Muscle of back (tissue), 13 donors: ENCODE measurements at places on chromosomes 1 and 21. TPM values are rescaled to one million over a fixed set of nuclear protein-coding genes. Genes with fewer than 3 reads are reported as not detected.

DNA sequence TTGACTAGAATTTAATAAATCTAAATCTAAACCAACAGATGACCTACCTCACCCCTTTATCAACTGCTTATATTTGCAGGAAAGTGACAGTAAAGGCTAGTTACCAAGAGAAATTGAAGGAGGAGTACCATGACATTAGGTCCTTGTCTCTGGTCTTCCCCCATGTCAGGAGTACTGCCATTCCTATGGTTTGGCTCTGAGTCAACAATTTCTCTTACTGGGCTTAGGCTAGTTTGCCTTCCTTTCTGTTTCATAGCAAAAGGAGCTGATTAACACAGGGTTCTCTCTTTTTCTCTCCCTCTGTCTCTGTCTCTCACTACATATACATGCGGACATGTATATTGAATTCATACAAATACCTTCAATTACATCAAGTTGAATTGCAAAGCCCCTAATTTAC lies 579.9 kb downstream of the DPYD start:
- DNase-seq = no peak

Gene SLC22A15
- polyA plus RNA-seq = 1.1 TPM

Gene AMIGO1
- polyA plus RNA-seq = 8.9 TPM

DNA sequence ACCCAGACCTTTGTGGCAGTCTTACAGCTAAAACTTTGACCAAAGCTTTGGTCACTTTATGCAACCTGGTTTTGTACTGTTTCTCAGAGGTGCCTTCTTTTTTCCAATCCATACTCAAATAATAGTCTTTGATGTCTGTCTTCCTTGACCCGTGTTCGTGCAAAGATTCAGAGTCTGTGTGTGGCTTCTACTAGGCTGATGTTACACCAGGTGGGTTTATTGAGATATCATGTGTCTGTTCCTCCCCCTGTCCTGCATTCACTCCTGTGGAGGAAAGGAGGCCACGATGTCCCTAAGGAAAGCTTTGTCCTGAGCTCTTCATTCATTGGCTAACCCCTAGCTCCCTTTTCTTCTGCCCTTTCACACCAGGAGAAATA lies 15.0 kb upstream of the IKBKE start:
- no peak for DNase-seq

DNA sequence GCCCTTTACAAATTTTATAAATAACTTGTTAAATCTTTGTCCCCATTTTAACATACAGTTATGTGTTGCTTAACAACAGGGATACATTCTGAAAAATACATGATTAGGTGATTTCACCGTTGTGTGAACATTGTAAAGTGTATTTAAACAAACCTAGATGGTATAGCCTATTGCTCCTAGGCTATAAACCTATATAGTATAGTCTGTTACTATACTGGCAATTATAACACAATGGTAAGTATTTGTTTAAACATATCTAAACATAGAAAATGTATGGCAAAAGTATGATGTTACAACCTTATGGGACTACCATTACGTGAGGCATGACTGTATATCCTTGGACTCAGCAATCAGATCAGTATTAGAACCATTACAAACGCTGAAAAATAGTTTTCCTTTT lies 36.6 kb downstream of the GATAD2B start:
- no peak for DNase-seq

- no peak for DNase-seq
Observed at GRCh38 chr1:47679826-47680225, 242.0 kb downstream of the FOXD2 start.

- DNase-seq = peak; percentile 44
Observed at GRCh38 chr1:230307213-230307612, 118.9 kb downstream of the PGBD5 start.

DNA sequence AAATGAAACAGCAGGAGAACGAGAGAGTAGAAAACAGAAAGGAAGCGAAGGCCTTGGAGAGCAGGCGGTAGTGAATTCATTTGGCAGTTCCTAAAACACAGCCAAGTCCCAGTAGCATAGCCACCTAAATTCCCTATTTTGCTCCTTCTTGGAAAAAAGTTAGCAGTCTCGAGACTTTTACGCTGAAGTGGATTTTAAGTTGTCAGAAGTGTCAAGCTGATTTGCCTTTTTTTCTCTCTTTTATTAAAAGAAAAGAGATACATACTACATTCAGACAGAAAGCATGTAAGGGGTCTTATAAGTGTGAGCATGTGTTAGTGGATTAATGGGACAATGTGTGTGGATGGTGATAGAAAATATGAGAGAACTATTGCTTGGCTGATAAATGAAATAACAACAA lies 19.2 kb downstream of the NFIA start:
- DNase-seq = no peak

GRCh38 chr1:183996040-183996384 lies 41.5 kb downstream of the COLGALT2 start:
- no peak for DNase-seq

Gene TLCD4
- polyA plus RNA-seq = 8.8 TPM

DNA sequence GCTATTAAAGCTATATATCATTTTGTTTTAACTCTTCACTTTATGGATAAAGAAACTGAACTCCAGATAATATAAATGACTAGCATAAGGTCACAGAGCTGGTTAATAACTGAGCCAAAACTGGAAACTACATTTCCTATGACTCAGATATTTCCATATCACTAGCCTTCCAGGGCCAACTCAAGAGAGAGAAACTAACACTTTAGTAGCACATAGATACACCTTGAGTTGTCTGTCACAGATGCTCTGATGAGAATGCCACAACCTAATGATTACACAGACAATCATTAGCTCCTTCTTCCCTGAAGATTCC lies 40.7 kb downstream of the NME7 start:
- DNase-seq = no peak

GRCh38 chr1:26127235-26128163 lies 15.9 kb downstream of the PDIK1L start:
- no peak for DNase-seq

Gene RHEX
- 1.2 TPM for polyA plus RNA-seq

DNA sequence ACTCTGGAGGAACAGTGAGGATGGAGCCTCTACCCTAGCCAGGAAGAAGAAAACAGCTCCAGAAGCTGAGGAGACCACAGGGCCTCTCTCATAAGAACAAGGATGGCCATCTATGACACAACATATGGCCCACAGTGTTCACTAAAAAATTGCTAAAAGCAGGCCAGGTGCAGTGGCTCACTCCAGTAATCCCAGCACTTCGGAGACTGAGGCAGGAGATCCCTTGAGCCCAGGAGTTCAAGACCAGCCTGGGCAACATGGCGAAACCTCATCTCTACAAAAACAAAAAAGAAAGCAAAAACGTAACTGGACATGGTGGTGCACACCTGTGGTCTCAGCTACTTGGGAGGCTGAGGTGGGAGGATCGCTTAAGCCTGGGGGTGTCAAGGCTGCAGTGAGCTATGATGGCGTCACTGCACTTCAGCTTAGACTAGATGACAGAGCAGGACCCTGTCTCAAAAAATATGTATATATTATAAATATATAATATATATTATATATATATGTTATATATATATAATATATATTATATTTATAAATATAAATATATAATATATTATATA lies 103.1 kb downstream of the TOMM20 start:
- no peak for DNase-seq

- DNase-seq = no peak
Observed at GRCh38 chr1:229665912-229666558, 40.0 kb downstream of the URB2 start.

DNA sequence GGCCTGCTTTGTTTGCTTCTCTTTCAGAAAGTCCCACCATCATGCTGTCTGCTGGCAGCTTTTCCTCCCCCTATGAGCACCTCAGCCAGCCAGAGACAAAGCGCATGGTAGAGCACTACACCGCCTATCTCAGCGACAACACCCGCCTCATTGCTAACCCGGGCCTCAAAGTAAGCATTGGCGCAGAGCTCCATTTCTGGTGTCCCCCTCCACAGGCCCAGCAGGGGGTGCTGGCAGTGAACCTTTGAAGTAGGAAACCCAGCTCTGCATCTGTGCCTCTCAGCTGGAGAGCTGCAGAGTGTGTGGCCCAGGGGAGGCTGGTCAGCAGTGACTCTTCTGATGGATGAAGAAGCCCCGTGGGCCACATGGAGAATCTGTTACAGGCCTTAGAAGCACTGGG lies 81.2 kb upstream of the RAVER2 start:
- no peak for DNase-seq

Gene ANGPTL3
- not detected for polyA plus RNA-seq

Gene KCNE2
- polyA plus RNA-seq = 0.53 TPM

- no peak for DNase-seq
Observed at GRCh38 chr1:226531360-226532093, 17.0 kb upstream of the STUM start.

GRCh38 chr1:3115275-3116149 lies 46.5 kb downstream of the PRDM16 start:
- DNase-seq = no peak

- peak; percentile 68 for DNase-seq
Observed at GRCh38 chr1:22826604-22827580, 116.3 kb downstream of the EPHB2 start.

Gene CHI3L1
- polyA plus RNA-seq = 0.65 TPM

Gene OR6N1
- not detected for polyA plus RNA-seq

DNA sequence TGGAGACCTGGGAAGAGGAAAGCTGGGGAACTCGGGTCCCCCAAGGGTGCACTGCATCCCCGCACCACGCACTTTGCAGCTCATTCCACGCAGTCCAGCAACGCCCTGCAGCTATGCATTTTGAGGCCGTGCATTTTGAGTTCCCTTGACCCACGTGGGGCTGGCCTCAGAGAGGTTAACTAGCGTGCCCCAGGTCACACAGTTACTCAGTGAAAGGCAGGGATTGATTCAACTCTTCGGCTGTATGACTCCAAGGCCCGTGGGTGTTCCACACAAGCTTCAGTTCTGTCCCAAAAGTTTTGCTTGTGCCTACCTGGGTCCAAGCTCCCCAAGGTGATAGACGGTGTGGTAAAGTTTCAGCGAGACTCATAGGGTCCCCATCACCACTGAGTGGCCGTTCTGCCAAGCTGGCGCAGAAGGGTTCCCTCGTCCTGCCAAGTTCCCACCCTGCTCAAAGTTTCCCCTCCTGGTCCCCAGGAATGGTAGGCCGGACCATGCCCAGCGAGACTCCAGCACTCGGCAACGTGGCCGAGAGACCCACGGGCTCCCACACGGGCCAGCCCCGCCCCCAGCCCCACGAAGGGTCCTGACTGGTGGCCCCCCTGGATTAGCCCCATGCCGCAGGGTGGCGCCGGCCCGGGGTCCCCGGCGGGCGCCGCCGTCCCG lies 611 bp downstream of the HSPG2 start:
- no peak for DNase-seq

Gene SDHB
- polyA plus RNA-seq = 138 TPM

DNA sequence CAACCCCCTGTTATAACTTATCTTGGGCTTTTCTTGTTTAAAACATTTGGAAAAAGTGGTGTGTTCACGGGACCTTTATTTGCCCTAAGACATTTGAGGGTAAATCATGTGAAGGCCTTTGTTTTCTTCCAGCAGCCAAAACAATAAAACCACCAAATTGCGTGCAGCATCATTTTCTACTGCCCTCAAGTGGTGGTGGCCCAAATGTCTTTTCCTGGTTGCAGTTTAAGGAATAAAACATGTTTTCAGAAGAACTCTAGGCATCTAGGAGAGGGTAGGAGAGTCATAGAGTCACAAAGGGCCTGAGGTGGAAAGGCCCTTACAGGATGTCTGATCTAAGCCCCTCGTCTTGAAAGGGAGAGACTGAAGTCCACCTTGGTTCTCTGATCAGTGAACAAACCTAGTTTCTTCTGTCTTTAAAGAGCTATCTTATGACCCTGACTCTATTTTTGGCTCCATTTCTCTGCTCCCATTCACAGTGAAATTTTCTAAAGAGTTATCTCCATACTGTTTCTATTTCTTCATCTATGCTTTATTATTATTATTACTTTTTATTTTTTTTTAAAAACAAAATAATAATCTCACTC lies 16.0 kb upstream of the EPS15 start:
- DNase-seq = peak; percentile 73

DNA sequence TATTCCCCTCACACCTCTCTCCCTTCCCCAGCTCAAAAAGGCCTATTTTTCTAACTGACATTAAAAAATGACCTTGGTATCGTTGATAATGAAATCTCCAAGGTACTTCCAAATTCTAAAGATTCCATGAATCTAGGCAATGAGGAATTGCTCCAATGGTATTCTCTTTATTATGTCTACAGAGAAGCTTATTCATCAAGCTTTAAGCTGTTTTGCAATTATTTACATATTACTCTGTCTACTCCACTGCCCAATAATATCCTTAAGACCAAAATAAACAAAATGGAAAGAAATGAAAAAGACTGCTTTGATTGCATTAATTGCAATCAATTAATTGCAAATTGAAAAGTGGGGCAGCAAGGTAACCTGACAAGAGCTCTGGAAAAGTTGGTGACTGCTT lies 7.9 kb downstream of the PLPP3 start:
- DNase-seq = no peak

DNA sequence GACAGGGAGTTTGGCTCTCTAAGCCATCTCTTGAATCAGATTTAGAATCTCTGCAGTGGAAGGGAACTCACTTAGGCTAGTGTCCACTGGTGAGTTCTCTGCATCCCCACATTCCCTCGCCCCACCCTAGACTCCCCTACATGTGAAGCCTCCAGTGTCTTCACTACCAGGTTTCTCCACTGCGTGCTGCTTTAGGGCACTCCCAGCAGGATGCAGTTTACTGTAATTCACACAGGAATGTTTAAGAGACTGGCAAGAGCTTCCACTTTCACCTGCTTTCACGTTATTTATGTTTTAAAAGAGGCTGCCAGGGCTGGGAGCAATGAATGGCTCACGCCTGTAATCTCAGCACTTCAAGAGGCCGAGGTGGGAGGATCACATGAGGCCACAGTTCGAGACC lies 60.2 kb downstream of the KAZN start:
- no peak for DNase-seq

- no peak for DNase-seq
Observed at GRCh38 chr1:162902416-162902815, 41.4 kb upstream of the CCDC190 start.

DNA sequence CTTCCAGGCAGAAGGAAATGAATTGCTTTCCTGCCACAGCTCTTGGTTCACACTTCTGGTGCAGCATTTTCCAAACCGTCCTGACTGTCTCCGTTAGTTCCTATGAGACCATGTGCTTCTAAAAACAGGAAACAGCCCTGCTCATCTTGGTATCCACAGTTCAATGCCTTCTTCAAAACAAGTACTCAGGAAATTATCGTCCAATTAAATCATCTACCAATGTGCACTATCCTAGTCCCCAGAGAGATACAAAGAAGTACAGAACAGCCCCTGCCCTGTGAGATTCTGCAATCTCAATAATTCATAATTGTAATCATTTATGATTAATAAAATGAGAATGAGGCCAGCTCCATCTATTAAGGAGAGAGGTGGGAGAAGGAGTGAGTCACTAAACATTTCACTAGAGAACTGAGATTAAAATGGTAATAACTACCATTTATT lies 11.2 kb downstream of the CLEC20A start:
- no peak for DNase-seq

- DNase-seq = no peak
Observed at GRCh38 chr1:172338295-172338735, 82.2 kb upstream of the C1orf105 start.

Gene CAPN9
- 1.2 TPM for polyA plus RNA-seq

Gene UHMK1
- polyA plus RNA-seq = 21.7 TPM

Gene LAPTM5
- polyA plus RNA-seq = 22.1 TPM
